CD4-positive, alpha-beta T cell treated with Interleukin-1 beta for 1 hour (primary cell): ENCODE measurements at places on chromosomes 7 and 10.

DNA sequence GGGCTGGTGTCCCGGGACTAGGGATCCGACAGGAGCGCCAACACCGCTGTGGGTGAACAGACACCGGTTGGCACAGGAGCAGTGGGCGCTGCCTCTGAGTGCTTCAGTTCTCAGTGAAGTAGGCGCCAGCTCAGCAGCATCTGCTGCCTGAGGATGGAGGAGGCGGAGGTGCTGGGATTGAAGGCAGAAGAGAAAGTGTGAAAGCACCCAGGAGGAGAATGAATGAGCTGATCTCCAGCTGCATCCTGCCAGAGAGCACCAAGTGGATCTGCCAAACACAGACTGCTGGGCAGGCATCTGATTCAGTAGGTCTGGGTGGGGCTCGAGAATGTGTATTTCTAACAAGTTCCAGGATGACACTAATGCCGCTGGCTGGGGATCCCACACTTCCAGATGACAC lies 74.5 kb downstream of the LANCL2 start:
- no peak for DNase-seq

GRCh38 chr7:82677493-82677892 lies 233.9 kb upstream of the CACNA2D1 start:
- peak; percentile 51 for DNase-seq

DNA sequence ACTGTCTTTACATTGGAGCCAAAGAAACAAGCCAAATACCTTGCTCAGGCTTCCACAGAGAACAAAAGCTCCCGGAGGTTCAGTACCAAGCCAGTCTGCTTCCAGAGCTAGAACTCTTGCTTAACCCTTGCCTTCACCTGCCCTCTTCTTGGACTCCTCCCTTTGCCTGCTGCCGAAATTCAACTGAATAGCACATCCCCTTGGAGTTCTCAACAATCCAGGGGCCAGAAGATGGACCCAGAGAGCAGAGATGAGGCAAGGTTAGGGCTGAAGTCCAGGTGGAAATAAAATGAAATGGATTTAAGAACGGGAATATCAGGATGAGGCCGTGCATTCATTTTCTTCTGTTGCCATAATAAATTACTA lies 876 bp upstream of the PIK3AP1 start:
- DNase-seq = no peak

DNA sequence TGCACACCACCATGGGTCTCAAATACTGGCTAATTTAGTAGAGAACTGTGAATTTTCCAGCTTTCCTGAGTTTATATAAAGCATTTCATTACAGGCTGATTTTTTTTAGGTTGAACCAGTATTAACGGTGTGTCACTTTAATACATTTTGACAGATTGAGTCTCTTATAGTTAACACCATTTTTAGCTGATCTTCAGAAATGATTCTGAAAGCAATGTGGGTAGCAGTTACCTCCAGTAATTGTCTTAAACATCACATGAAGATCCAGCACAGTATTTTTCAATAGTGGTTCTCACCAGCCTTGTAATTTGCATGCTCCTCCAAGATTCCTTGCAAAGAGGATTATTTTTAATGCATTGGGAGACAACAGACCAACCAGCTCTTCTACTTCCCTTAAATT lies 693.6 kb downstream of the PHTF2 start:
- no peak for DNase-seq

GRCh38 chr7:137454767-137455166 lies 111.2 kb upstream of the PTN start:
- DNase-seq = no peak

DNA sequence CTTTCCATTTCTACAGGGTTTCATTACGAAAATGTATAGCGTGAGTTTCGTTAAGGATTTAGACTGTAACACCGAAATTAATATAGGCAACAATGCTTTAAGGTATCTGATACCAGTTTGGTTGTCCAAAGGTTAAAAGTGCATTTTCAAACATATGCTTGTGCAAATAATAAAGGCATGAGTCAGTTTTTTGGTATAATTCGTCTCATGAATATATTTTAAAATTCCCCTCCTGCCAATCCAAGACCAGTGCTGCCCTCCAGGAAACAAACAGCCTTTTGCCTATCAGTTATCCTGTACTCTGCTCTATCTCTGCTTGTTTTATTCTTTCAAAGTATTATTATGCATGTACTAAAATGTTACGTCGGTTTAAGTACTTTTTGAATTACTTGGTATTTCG lies 2.0 kb downstream of the LCOR start:
- DNase-seq = no peak

DNA sequence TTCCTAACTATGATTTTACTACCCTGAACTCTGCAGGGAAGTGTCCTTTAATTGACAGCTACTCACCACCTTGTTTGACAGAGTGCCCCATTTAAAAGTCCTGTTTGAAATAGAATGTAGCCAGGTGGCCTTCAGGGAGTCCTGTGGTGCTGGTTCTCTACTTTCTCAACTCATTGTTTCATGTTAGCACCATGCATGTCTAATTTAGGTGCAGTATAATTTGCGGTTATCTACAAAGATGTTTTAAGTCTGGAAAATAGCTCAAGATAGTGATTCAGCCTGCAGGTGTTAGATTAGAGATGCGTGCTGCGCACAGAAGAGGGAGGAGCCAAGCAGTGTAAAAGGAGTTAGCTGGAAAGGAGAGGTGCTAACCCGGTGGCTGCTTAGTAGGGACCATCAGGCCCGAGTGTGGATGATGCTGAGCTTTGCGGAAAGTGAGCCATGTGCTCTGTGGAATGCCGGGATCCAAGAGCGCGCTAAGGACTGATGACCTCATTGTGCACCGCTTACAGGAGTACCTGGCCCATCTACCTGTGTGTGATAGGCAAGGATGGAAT lies 1.2 kb downstream of the CCM2 start:
- DNase-seq = peak; percentile 65

DNA sequence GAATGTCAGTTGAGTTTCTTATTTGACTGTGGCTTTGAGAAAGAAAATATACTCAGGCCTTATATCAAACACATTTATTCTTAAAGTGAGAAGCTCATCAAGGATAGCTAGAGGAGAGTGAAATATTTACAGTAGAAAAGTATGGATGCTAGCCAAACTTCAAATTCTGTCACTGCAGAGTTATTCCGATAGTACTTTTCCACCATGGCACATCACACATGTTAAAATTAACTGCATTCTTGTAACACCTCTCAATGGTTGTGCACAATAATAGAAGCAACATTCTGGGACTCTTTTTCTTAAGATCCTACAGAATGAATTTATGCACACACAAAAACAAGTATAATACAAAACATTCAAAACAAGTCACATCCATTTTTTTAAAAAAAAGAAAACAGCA lies 4.5 kb downstream of the PPP1R3C start:
- DNase-seq = no peak

DNA sequence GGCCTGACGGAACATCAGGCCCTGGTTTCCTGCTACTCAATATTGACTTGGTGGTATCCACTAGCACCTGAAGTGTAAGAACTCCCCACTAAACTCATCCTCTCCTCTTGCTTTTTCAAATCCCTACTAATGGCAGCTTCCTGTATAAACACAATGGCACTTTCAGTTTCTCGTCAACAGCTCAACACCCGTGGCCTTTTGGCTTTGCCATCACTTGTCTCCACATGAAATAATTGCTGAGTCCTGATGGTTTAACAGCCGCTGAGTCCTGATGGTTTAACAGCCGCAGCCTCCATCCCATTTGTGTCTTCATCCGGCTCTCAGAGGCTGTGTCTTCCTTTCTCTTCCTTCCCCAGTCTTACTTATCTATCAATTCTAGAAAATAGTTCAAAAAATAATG lies 261.4 kb upstream of the PITRM1 start:
- no peak for DNase-seq

- no peak for DNase-seq
These were observed 21.4 kb upstream of the ASZ1 start for GRCh38 chr7:117448655-117449054.

GRCh38 chr10:48620719-48621118 lies 15.8 kb upstream of the ARHGAP22 start:
- no peak for DNase-seq

GRCh38 chr7:54955696-54956420 lies 63.0 kb upstream of the EGFR start:
- no peak for DNase-seq

DNA sequence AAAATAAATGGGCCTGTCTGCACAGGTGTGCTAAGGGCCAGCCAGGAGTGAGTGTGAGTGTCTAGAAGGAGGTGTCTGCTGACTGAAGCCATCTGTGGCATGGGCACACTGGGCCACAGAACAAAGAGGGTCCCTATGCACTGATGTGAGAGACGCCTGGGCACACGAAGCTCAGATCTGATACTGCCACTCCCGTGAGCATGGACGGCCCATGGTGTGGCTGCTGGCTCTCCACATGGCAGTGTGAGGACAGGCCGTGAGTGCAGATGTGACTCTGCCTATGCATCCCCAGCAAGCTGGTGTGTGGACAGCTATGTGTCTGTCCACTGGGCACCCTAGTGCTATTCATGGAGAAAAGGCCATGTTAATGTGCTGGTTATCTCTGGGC lies 12.8 kb upstream of the MYL7 start:
- no peak for DNase-seq

DNA sequence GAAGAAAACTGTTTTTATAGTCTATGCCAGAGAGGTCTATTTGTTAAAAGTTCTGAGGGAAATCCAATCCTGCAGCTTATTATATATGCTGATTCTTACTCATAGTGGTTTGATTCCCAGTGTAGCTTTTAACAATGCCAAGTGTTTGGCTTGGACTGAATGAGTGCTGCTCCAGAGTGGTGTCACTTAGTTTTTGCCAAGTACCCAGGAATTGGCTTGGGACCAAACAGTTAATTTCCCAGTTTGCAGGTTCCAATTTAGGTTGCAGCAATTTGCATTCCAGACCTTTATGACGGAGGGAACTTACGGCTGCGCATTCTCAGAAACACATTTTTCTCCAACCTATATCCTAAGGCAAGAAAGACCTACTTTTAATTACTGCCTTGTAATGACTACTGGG lies 32.4 kb downstream of the NSUN6 start:
- no peak for DNase-seq

DNA sequence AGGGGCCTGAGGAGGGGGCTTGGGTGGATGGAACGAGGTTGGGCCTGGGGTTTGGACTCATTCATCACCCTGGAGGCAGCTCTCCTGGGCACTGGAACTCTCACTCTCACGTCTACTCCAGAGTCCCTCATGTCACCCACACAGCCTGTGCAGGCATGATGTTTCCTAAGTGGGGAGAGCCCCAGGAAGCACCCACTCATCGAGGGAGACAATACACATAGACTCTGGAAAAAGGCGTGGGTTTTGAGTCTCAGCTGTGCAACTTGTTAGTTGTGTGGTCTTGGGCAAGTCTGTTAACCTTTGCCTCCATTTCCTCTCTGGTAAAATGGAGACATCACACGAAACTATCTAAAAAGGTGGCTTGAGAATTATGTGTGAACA lies 25.9 kb upstream of the RBM20 start:
- DNase-seq = no peak
